NCI-H2029 (cell line): ENCODE measurements at places on chromosomes 12 and 14.

DNA sequence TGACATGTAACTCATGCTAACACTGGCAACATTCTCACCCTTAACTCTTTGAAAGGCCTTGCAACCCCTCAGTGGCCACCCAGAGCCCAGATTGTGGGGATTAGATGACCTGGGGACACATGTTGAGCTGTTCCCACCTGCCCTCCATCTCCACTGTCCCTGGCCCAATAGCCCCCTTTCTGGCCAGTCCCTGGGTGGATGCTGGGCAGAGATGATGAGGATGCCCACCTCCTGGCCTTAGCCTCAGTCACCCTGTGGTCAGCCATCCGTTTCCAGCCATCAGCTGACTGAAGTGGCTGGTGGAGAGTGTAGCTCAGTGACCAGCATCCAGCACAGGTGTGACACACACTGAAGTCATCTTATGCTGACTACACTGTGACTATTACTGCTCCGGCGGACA lies 4.7 kb downstream of the ANHX start:
- no peak for DNase-seq

DNA sequence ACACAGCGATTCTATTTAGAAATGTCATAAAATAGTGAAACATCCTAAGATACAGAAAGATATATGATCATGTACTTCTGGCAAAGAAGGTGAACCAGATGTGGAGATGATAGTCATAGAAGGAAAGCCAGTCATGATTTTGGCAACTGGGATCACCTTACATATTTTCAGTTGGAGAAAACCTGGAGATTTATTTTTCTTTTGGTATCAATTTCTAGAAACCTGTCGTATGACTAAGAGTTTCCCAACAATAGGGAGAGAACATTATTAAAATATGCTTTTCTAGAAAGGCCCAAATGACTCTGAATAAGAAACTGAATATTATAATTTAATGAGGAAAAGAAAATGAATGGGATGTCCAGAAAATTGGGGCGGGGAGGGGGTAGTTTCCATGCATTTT lies 396.4 kb downstream of the ZFP36L1 start:
- no peak for DNase-seq

GRCh38 chr14:104290756-104291122 lies 152.4 kb downstream of the KIF26A start:
- no peak for DNase-seq

GRCh38 chr12:6115389-6115788 lies 9.1 kb downstream of the VWF start:
- no peak for DNase-seq

DNA sequence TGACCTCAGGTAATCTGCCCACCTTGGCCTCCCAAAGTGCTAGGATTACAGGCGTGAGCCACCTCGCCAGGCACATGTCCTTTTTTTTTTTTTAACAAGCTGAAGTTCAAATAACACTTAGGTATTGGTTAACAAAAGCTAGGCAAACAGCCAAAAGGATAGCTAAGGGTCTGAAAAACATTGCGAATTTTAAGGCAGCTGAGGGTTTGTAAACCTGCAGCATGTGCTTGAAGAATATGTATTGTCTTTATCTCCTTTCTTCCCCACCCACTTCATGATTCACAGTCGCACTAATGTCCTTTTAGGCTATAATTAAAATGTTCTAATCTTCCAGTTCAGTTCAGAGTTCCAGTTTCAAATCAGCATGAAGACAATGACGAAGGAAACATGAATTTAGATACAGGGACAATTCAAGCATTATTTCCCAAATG lies 30.1 kb upstream of the CERS5 start:
- peak; percentile 84 for DNase-seq

- no peak for DNase-seq
Observed at GRCh38 chr14:40576880-40577478, 1029.7 kb upstream of the LRFN5 start.

DNA sequence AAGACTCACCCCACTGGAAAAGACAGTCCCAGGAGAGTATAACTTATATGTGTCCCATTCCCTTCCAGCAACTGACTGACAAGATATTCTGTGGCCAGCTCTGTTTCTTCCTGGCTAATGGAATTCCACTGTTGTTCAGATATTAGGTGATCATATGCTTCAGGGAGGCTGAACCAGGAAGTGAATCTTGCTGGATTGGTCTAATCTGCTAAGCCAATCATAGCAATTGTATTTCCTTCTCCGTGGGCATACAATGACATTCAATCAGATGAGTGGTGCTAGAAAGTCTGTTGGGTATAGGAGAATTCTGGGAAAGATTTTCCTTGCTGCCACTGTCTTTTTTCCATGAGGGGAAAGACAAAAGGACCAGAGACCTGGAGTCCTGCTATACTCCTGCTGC lies 12.1 kb downstream of the PYGL start:
- DNase-seq, result no peak

GRCh38 chr12:49138587-49138986 lies 7.4 kb upstream of the TUBA1B start:
- DNase-seq, result no peak

- no peak for DNase-seq
Observed at GRCh38 chr12:109861689-109862314, 18.5 kb downstream of the GLTP start.

- no peak for DNase-seq
Observed at GRCh38 chr14:61625165-61625564, 70.1 kb upstream of the HIF1A start.
